Frontal cortex (tissue), 4 donors: ENCODE measurements at places on chromosomes 1 and 21. TPM values are rescaled to one million over a fixed set of nuclear protein-coding genes. Genes with fewer than 3 reads are reported as not detected.

Gene LCE3D
- total RNA-seq = not detected

Gene P3R3URF
- total RNA-seq = not detected

Gene ACTL8
- total RNA-seq = under 0.01 TPM

- DNase-seq = no peak
These were observed 580.2 kb downstream of the SMYD3 start for GRCh38 chr1:245926888-245927287.

DNA sequence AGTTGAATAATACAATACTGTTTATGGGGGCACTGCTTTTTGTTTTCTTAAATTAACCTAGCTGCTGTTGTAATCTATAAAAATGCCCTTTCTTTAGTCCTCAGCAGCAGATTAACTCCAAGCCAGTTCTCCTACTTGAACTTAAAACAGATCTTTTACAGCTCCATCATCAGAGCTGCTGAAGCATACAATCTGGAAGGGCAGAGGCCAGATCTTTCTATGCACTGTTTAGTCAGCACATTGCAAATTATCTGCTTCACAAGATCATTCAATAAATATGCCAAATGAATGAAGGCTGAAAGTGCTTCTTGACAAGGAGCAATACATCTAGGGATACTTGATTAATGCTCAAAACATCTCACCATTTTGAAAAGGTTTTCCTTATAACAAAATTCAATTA, 115.8 kb downstream of the PLPPR5 start:
- no peak for DNase-seq

- DNase-seq = no peak
These were observed 52.8 kb upstream of the TBX15 start for GRCh38 chr1:119040906-119041305.

DNA sequence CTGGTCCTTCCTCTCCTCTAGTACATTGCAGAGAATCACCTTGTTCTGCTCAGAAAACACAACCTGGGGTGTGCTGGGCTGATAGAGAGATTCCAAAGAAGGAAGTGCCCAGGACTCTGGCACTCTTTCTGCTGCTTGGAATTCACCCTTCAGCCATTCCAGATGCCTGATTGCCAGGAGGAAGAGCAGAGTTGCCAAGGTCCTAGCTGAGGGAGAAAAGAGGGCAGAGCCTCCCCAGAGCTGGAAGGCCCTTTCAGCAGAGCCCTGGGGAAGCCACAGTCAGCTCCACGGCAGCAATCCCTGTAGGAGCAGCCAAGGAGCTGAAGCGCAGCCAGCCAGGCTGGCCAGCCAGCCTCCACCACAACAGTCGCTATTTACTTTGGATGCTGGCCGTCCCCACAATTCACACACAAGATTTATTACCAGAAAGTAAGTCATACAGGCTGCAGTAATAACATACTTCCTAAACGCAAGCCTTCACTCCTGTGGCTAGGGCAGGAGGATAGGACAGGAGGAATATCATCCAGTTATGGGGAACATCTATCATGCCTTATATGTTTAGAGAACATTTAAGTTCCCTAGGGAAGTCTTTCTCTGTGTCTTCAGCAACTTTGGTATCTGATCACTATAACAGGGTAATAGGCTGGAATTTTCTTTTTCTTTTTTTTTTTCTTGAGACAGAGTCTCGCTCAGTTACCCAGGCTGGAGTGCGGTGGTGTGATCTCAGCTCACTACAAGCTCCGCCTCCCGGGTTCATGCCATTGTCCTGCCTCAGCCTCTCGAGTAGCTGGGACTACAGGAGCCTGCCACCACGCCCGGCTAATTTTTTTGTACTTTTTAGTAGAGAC, 36.6 kb upstream of the SLC44A3 start:
- DNase-seq = no peak

Gene TENT5C
- total RNA-seq = 4.9 TPM

GRCh38 chr21:45644041-45644906, 749 bp downstream of the PCBP3 start:
- DNase-seq = no peak

DNA sequence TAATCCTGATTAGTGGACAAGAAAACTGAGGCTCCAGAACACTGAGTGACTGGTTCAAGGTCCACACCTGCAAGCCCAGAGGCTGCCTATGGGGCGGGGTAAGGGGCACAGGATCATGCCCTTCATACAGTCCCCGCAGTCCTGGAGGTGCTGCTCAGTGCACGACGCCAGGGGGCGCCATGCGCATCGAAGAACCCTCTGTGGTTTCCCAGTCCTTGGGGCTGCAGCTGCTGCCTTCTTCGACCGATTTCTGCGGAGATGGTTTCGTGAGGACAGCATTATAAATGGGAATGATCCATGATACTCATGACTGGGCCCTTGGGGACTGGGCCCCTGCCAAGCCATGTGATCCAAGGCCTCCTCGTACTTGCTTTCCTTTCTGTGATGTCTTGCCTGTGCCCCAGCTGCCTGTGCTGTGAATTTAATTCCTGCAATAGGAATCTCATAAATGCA, 37.1 kb upstream of the ARHGEF10L start:
- peak; percentile 67 for DNase-seq

Gene PGBD5
- 15.9 TPM for total RNA-seq

DNA sequence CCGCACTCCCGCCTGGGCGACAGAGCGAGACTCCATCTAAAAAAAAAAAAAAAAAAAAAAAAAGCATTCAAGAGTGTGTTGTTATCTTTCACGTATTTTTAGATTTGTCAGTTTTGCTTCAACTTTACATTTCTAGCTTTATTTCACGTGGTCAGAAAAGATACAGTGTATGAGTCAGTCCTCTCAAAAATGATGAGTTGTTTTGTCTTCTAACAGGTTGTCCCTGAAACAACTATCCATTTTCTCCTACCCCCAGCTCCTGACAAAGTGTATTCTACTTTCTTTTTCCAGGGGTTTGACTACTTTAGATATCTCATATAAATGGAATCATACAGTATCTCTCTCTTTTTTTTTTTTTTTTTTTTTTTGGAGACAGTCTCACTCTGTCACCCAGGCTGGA, 5.5 kb upstream of the ZNF695 start:
- no peak for DNase-seq

Gene INKA2
- total RNA-seq = 4.5 TPM

DNA sequence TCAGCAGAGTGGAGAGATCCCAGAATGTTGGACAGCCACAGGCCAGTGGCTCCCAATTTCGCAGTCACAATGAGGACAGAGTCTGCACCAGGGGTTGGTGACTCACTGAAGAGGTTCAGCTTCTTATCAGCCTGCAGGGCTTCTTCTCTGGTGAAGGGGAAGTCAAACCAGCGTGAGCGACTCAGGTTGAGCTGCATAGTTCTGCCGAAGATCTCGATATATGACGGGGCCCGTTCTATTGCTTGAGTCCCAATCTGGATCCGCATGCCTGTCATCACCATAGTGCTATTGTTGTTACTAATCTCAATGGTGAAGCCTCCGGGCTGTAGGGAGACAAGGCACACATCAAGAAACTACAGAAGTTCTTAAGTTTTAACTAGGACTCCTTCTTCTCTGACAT, 58.5 kb downstream of the UBR4 start:
- no peak for DNase-seq

GRCh38 chr21:18545908-18546307, 142.3 kb upstream of the TMPRSS15 start:
- no peak for DNase-seq

- DNase-seq = no peak
These were observed 12.2 kb downstream of the C1orf74 start for GRCh38 chr1:209772126-209772525.

GRCh38 chr1:192386051-192386650, 69.4 kb downstream of the RGS21 start:
- DNase-seq = no peak

GRCh38 chr1:1291548-1292441, 11.6 kb downstream of the SCNN1D start:
- DNase-seq = peak; percentile 73

GRCh38 chr1:100928128-100928527, 32.2 kb downstream of the SLC30A7 start:
- no peak for DNase-seq

GRCh38 chr1:7617826-7618225, 153.3 kb upstream of the VAMP3 start:
- DNase-seq = no peak

DNA sequence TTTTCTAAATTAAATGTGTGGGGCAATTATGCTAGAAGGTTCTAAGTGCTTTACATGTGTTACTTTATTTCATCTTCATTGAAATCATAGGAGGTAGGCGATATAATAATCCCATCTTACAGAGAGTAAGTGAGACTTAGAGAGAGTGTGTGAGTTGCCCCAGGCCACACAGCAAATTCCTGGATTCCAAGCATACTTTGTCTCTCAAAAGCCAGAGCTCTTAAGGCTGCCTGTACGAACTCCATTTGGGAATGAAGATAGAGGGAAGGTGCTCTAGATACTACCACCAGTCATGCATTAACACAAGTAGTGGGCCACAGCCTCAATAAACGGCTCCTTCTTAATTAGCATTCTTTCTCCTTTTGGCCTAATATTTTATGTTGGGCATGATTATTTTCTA, 170.1 kb downstream of the SIPA1L2 start:
- no peak for DNase-seq

Gene CD84
- 1.6 TPM for total RNA-seq

- DNase-seq = no peak
These were observed 44.9 kb downstream of the ACTA1 start for GRCh38 chr1:229388897-229389580.

DNA sequence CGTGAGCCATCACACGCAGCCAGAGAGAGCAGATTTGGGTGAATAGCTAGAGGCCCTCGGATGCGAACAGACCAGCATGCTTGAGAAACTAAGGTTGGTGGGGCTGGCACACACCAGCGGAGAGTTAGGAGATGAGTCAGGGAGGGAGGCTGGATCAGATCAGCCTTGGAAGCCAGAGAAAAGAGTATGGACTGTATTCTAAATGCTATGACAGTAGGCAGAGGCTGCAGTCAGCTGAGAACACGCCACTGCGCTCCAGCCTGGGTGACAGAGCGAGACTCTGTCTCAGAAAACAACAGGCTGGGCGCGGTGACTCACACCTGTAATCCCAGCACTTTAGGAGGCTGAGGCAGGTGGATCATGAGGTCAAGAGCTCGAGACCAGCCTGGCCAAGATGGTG, 4.0 kb upstream of the PLEKHM2 start:
- DNase-seq = no peak

- no peak for DNase-seq
These were observed 431.3 kb upstream of the PKN2 start for GRCh38 chr1:88252745-88253144.

DNA sequence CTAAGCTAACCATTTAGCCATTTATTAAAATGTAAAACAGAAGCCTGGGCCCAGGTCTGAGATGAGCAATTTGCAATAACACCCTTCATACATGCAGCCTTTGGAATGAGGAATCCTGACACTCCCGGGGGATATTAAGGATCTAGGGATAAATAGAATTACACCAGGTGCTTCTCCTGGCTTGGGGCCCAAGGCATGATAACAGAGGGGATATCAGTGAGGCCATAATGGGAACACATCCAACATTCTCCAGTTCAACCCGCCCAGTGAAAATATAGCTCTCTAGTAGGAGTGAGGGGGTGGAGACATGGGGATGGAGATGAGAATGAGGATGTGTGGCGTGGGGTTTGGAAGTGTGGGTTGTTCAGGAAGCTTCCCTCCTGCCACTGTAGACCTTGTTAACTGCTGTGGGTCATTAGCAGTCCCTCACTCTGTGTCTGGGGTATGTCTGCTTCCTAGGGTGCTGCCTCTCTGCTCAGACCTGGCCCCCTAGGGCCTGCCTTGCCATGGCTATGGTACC, 57.9 kb upstream of the KANK4 start:
- no peak for DNase-seq

Gene GPR157
- total RNA-seq = 0.41 TPM

DNA sequence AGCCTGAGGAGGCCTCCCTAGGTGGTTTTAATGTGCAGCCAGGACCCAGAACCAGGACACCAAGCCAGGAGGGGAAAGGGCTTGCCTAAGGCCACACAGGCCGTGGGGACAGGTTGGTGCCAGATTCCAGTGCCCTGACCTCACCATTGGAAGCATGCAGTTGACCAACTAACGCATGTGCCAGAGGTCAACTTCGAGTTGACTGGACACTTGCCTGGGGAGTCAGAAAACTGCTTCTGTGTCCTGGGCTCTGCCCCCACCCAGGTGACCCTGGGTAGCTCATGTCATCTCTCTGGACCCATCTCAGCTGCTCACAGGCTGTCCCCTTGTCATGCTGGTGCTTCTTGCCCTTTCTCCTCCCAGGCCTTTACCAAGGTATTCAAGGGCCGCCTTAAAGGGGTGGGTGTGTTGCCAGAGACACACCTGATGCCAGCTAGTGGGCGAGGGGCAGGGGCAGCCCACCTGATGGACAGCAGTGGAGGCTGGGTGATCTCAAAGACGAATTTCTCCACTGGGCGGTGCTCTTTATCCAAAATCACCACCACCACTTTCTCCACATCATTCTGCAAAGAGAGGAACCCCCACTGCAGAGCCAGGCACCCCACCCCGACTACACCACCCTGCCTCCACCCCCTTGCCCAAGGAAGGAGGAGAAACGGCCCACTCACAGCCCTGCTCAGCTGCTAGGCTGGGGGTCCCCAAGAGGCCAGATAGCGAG, 4.4 kb downstream of the MAD2L2 start:
- DNase-seq = no peak

- DNase-seq = no peak
These were observed 10.6 kb upstream of the CAPZB start for GRCh38 chr1:19495799-19496526.

Gene SPATA45
- total RNA-seq = 2.0 TPM

Gene SPRR2F
- total RNA-seq = not detected

Gene KCNE1
- 0.41 TPM for total RNA-seq

GRCh38 chr1:9890224-9890731, 19.8 kb downstream of the CTNNBIP1 start:
- no peak for DNase-seq

- peak; percentile 16 for DNase-seq
These were observed 28.8 kb downstream of the TAF5L start for GRCh38 chr1:229596925-229597699.

Gene LEFTY1
- total RNA-seq = 0.41 TPM

Gene HES2
- not detected for total RNA-seq
